ENCODE measurements at places on chromosomes 2 and 18.

DNA sequence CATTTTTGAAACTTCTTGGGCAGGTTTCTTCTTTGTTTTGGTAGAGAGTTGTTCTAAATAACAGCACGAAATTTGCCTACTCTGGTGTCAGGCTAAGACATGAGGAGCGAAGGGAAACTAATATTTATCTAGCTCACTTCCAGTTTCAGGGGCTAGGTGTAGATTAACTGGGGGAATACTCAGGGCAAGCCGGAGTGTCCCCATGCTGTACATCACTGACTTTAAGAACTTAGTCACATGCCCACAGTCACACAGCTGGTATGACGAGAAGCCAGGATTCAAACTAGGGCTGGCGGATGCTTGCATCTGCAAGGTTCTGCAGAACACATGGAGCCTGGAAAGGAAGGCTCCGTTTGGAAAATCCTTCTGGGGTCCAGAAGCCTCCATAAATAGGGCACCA lies 133.3 kb downstream of the ALPK2 start:
- no peak for DNase-seq

- DNase-seq, result no peak
These were observed 950.7 kb upstream of the FAM98A start for GRCh38 chr2:34549710-34550345.

GRCh38 chr18:78827141-78827540 lies 152.5 kb upstream of the SALL3 start:
- no peak for DNase-seq

DNA sequence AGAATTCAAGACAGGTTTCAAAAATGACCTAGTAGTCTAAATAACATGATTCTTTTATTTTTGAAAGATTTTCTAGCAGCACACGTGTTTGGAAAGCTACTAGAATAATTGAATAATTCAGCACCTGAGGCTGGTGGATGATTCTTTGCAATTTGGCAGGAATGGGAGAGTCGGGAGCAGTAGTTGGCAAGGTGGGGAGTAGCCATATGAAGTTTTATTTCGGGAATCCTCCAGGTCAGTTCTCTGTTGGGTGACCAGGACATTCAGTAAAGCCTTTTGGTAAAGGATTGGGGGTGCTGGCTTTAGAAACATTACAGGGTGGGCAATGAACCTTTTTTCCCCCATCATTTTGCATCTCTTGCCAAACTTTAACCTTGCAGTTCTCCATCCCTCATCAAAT lies 75.0 kb upstream of the LYPD6B start:
- DNase-seq, result no peak

GRCh38 chr2:8489221-8489620 lies 192.6 kb upstream of the ID2 start:
- DNase-seq, result no peak

GRCh38 chr2:38075507-38076151 lies at the start of gene CYP1B1:
Gene CYP1B1 (minus strand): TSS chr2:38076151. CDS start chr2:38075388, 763 bp downstream.
- DNase-seq, result no peak

GRCh38 chr2:100193291-100193710 lies 50.9 kb upstream of the AFF3 start:
- DNase-seq, result no peak

- DNase-seq, result no peak
These were observed 1.1 kb downstream of the NCKAP1 start for GRCh38 chr2:183037074-183037552.

GRCh38 chr2:231161877-231162329 lies 36.5 kb upstream of the ARMC9 start:
- DNase-seq, result no peak

GRCh38 chr2:5132281-5132680 lies 559.9 kb upstream of the SOX11 start:
- DNase-seq, result no peak

- DNase-seq, result no peak
These were observed 82.2 kb upstream of the ID2 start for GRCh38 chr2:8599421-8600242.

DNA sequence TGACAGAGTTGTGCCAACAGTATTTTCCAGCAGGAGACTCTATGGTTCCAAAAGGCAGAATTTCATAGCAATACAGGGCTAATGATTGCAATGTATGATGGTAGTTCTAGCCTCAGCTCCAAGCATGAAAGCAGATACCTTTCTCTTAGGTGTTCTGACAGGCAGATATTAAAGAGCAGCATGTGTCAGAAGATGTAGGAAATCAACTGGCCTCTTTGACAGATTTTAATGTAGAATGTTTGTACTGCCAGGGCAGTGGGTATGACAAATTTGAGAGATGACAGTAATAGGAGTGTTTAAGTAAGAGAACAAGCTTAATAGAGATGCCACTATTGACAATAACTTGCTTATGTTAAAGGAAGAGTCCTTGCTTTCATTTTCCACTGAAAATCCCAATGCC lies 21.5 kb upstream of the VWC2L start:
- DNase-seq, result no peak

- no peak for DNase-seq
These were observed 44.0 kb downstream of the SGPP2 start for GRCh38 chr2:222468346-222468745.

DNA sequence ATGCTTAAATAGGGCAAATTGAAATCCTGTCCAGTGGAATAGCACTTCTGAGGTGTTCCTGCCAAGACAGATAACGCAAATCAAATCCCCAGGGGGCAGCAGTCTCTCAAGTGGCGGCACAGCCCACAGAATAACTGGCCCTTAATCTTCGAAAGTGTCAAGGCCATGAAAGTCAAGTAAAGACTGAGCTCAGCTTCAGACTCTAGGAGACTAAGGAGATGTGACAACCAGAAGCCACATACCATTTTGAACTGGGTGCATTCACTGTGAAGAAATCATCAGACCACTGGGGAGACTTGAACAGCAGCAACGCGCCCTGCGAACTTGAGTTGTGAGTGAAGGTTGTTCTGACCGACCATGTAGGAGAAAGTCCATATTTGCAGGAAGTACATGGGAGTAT lies 66.0 kb upstream of the ASAP2 start:
- no peak for DNase-seq

- DNase-seq, result no peak
These were observed 95.4 kb downstream of the ITGB1BP1 start for GRCh38 chr2:9327873-9328352.

DNA sequence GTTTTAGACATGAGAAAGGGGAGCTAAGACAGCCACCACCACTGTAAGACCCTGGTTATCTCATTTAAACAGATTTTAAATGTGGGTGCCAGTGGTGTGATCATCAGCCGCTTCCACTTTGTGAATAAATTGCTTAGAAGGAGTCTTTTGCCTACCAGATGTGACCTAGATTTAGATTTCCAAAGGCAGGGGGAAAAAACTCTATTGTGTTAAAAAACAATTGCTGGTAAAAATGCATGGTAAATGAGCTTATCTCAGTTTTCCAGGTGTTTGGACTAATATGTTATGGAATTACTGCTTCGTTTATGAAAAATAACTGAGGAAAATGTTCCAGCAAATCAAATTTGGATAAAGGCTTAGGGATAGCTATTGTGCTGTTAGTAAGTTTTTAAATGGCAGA lies 466.3 kb upstream of the RAB12 start:
- no peak for DNase-seq

DNA sequence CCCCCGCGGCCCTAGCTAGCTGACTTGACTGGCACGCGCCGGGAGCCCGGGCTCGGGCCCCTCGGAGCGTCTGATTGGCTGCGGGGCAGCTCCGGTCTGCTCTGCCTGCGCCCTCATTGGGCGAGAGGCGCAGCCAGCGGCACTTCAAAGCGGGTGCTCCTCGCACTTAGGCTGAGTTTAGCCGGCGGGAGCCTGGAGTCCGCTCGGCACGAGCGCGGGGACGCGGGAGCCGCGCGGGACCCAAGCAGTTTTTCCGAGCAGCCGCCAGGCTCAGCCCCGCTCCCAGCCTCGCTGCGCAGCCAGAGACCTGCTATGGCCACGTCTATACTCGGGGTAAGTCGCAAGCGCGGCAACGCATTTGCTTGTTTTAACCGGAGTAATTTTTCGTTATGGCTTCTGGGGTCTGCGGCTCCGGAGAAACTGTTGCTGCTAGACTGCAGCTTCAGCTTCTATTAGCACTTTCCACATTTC lies at the start of gene SP9:
SP9 (plus strand) TSS at position 174 of the 471 bp plus-strand sequence; CDS start at position 313, 139 bp downstream.
- peak; percentile 37 for DNase-seq

GRCh38 chr18:74139888-74140287 lies 7.7 kb downstream of the FBXO15 start:
- peak; percentile 73 for DNase-seq

DNA sequence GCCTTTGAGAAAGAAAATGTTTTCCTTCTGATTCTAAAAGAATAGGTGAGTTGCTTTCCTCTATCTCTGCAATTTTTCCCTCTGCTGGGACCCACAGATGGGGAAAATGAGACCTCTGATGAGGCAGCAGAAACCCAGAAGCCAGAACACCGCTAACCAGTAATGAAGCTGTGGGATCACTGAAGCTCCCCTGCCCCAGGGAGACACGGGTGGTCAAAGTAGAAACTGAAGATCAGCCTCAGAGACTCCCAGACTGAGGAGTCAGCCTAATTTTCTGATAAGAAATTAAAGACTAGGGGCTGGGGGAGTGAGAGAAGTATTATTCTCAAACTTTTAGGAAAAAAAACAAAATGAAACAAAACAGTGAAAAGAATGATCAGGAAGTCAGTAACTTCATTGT lies 30.1 kb downstream of the CD8B start:
- DNase-seq, result no peak

- DNase-seq, result no peak
These were observed 1087.6 kb upstream of the PIK3C3 start for GRCh38 chr18:40867459-40867858.

DNA sequence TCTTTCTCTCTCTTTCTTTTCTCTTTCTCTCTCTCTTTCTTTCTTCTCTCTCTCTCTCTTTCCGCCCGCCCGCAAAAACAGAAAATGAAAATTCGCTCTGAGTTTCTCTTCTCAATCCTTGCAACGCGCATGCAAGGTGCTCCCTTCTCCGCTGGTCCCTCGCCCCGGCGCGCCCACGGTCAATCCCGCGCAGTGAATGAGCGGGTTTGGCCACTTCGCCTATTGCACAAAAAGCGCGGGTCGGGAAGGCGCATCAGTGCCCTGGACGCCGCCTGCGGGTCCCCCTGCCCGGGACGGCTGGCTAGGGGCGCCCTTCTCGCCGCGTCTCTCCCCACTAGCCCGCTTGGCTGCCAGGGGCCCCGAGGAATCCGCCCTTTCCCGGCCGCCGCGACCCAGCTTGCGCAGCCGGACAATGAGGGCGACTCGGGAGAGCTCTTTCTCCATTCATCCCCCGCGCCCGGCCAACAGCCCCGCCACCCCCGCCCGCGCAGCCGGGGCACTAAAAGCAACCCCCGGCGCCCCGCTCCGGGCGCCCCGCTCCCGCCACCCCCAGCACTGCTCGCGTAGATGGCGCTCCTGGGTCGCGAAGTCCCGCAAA lies 706 bp downstream of the LAMA1 start:
- no peak for DNase-seq
